Activated T-cell treated with anti-CD3 and anti-CD28 coated beads, Interleukin-2, amount 50 U/mL, for 72 hours (primary cell): ENCODE measurements at places on chromosomes 1 and 21. TPM values are rescaled to one million over a fixed set of nuclear protein-coding genes. Genes with fewer than 3 reads are reported as not detected.

TTLL7 gene
- total RNA-seq = 4.1 TPM

SAMD11 gene
- 0.12 TPM for total RNA-seq

GJA9 gene
- total RNA-seq = not detected

PKP1 gene
- total RNA-seq = not detected

AMY1C gene
- not detected for total RNA-seq

C1orf115 gene
- total RNA-seq = 0.79 TPM

SLC9C2 gene
- not detected for total RNA-seq

LMX1A gene
- total RNA-seq = not detected

OPTC gene
- not detected for total RNA-seq

PEX14 gene
- 25.7 TPM for total RNA-seq

IL20 gene
- total RNA-seq = 0.28 TPM

MEGF6 gene
- total RNA-seq = 6.8 TPM

E2F2 gene
- 19.9 TPM for total RNA-seq

LCE3D gene
- not detected for total RNA-seq

CRYBG2 gene
- total RNA-seq = 1.6 TPM

FNDC10 gene
- 1.00 TPM for total RNA-seq

CLCNKA gene
- total RNA-seq = not detected

ADCY10 gene
- 0.12 TPM for total RNA-seq

NCF2 gene
- 29.5 TPM for total RNA-seq

KCNK2 gene
- total RNA-seq = not detected

GNAI3 gene
- 10.1 TPM for total RNA-seq
